ENCODE measurements at places on chromosomes 12 and 14.
A peak's percentile ranks its signal among the peaks of the same experiment; 100 is the strongest.

DNA sequence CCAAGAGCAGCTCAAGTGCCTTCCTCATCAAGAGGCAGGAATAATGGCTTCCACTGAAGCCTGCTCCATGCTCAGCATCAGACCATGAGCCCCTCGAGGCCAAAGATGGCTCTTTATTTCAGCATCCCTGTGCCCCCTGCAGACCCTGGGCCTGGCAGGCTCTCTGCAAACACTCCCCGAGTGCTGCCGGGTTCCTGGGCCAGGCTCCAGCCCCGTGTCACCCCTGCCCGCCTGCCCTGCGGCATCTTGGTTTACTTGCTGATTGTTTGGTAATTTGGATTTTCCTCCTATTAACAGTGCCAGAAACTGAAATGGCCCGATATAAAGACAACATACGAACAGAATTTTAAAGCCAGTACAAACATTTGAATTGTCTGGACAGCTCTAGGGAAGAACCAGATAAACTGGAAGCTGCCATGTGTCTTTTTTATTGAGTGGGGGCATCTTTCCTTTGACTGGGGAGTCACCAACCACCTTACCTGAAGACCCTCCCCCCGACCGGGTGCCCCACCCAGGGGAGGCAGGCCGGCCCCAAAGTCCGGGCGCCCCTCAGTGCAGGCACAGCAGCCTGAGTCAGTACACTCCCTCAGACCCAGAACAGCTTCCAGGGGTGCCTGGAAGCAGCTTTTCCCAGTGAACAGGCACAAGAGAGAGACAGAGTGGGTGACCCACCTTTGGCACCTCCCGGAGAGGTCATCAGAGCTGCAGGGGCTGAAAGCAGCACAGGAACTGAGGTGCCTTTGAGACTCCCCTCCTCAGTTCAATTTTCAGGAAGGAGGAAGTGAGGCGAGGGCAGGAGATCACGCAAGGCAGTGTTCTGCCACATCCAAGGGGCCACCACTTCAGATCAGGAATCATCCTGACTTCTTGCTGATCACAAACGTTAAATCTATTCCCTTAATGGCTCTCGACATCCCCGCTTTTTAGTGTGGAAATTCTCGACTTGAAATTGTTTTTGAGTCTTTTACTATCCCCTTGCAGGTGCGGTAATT lies 30.6 kb downstream of the ITPK1 start:
- no peak for DNase-seq

DNA sequence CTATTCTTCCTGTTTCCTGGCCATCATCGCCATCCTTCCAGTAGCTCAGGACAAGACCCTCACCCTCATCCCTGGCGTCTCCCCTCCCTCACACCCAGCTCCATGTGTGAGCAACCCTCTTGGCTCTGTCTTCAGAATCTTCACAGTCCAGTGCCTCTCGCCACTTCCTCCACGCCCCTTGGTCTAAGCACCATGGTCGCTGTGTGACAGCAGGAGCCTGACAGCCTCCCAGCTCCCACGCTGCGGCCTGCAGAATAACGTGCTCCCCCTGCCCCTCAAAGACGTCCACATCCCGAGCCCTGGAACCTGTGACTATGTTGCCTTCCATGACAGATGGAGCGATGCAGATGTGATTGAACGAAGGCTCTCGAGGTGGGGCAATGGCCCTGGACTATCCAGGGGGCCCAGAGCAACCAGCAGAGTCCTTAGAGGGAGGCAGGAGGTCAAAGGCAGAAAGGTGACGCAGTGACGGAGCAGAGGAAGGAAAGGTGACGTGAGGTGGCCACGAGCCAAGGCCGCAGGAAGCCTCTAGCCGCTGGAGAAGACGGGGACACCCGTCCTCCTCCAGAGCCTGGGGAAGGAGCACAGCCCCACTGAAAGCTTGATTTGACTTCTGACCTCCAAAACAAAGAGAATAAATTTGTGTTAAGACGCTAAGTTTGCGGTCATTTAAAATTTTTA lies 139.8 kb downstream of the CALM1 start:
- no peak for DNase-seq

DNA sequence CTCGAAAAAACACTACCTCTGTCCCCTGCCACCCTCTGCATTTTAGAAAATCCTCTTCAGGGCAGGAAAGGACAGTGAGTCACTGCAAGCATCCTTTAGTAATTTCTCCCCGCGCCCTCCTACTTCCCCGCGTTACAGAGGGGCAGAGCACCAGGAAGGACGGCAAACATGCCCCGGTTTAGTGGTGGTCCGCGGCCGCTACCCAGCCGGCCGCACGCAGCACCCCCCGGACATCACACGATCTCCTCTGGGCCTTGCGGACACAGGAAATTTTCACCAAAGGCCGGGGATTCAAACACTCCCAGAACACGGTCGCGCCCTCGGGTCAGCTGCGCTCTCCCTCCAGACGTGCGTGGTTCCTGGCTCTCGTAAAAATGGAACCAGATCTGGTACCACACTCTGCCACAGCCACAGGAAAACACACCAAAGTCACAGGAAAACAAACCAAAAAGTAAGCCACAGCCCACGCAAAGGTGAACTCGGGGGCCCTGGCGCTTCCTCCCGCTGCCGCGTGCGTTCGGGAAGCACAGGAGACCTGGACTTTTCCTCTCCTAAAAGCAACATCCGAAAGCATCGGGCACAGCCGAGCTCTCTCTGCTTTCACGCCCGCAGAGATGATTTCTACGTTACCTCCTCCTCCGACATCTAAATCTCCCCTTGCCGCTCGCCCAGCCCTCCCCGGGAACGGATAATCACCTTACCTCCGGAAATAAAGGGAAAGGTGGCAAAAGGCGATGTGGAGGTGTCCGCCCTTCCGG lies 839 bp downstream of the SLC38A1 start:
- DNase-seq, result peak; percentile 55

DNA sequence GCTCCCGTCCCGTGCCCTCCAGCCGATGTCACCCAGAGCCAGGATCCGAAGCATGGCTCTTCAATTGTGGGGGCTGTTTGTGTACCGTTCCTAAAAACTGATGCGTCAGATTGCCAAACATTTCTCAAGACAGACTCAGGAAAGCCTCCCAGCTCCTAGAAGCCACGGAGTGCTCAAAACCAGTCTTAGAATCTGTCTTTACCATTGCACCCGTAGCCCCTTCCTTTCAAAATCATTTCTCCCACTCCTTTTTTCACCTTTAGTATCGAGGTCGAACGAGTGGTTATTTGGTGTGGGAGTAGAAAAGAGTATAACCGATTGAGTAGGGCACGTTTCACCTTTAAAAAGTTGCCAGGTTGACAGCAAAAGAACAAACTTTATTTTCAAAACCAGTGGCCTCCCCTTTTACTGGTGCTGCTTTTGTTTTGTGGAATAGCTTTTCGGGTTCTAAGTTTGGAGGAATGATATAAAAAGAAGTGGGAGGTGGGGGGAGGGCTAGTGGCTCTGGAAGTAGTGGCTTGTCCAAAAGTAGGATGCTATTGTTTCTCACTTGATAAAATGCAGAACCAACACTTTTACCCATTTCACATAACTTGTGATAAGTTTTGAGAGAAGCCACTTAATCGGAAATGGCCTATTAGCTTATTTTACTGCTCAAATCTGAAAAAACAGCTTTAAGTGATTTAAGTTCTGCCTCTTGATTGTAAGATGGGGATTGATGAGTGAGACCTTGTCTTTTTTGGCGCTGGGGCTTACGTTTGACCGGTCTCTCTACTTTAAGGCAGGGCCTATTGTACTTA lies 803 bp downstream of the STK38L start:
- peak; percentile 34 for DNase-seq

GRCh38 chr14:79705126-79705894 lies 506.0 kb downstream of the DIO2 start:
- no peak for DNase-seq

GRCh38 chr14:35340616-35341453 lies 48.7 kb downstream of the PSMA6 start:
- no peak for DNase-seq

- DNase-seq, result no peak
Observed at GRCh38 chr14:89803542-89803941, 151.0 kb downstream of the EFCAB11 start.
